NCI-H524 treated with DMSO at 0.1 percent for 48 hours (cell line): ENCODE measurements at places on chromosomes 1 and 21.

- no peak for DNase-seq
Observed at GRCh38 chr1:166971252-166971651, 4.1 kb downstream of the ILDR2 start.

- DNase-seq: no peak
Observed at GRCh38 chr21:45825219-45825618, 156.4 kb upstream of the COL6A1 start.

DNA sequence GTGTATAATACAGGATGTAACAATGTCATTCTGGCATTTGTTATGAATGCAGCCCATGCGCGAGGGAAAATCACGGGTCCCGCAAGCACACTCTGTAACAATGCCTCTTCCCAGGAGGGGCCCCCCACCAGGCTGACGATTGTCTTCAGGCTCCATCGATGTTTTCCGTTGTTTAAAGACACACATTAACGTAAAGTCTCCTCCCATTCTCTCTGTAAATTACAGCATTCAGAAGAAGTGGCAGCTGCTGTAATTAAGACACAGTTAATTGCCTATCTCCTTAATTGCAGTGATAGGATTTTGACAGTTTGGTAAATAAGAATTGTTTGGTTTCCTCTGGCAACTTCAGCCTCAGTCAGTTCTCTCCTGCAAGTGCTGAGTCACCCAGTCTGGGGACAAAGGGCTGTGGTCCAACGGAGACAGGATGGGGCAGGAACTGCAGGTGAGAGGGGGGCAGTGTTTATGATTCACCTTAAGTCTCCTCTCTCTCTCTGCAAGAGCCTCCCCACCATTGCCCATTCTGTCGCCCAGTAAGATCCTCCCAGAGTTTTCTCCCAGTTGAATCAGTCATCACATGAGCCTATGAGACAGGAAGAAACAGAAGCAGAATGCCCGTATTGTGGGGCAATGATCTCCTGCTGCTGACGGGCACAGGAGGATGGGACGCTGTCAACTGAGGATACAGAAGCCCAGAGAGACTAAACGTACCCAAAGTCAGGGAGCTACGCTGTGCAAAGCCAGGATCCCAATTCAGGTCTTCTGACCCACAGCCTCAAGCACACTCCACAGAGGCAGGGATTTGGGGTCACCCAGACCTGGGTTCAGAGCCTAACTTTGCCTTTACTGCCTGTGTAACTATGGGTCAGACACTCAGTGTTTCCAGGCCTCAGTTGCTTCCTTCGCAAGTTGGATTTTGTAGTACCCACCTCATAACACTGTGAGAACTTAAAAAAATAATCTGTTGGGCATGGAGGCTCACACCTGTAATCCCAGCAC is 110.0 kb downstream of the ADSS2 start:
- no peak for DNase-seq

GRCh38 chr21:19807201-19807600 is 1191.0 kb upstream of the NCAM2 start:
- DNase-seq: no peak

- no peak for DNase-seq
Observed at GRCh38 chr1:202014060-202014459, 3.7 kb downstream of the ELF3 start.

DNA sequence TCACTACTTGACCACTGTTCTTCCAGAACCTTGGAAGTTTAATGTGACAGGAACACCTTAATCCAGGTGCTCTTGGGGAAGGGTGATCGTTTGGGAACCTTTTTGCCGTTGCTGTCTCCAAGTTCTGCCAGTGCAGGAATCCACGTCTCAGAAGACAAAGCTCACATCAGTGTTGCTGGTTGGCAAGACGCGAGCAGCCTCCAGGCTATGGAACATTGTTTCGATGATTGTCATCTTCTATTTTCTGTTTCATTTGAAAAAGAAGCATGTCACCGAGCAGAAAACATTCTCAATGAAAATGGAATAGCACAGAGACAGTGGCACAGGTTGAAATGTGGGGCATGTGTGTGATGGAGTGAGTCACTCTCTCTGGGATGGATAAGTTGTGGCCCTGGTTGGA is 11.7 kb downstream of the STUM start:
- no peak for DNase-seq

DNA sequence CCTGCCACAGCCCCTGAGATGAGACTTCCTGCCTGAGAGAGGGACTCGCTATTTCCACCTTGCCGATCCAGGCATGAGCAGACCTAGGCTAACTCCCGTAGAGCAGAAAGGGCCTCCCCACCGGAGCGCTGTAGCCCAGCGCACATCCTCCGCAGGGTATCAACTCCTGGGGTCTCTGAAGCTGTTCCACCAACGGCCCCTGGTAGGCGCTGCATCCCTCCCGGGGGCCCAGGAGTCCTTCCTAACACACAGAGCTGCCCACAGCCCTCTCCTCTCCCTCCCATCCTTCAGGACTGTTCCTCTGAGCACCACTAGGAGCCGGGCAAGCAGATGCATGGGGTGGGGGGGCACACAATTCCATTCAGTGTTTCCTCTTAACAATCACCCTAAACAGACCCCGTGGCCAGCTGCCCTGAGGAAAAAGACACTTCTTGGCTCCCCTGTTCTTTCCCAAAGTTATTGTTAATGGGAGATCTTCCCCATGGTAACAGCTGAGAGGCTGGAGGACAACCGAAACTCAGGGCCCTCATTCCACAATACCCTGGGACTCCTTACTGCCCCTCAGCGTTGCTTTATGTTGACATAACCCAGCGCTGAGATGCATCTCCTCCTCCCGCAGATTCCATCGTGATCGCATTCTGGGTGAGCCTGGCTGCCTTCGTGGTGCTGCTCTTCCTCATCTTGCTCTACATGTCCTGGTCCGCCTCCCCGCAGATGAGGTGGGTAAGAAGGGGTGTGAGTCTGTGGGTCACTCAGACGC is 7.5 kb downstream of the MRAP start:
- DNase-seq: no peak

DNA sequence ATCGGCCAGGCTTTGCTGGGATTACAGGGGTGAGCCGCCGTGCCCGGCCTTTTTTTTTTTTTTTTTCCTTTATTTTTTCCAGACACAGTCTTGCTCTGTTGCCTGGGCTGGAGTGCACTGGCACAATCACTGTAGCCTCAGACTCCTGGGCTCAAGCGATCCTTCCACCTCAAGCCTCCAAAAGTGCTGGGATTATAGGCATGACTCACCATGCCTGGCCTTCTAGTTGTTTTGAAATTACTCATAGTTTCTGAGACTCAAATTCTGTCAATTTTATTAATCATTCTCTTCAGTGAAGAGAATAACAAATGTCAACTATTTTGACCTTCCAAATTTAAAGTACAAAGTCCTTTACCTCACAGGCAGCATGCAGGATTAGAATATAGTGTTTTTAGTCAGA is 374.5 kb downstream of the PLA2G4A start:
- DNase-seq: no peak
